Cardiac ventricle fibroblast (primary cell): ENCODE measurements at places on chromosomes 3 and 15. TPM values are rescaled to one million over a fixed set of nuclear protein-coding genes. Genes with fewer than 3 reads are reported as not detected.

GXYLT2 gene
- 56.9 and 93.2 TPM in 2 replicates for total RNA-seq

MRPS25 gene
- 16.2 and 25.3 TPM in 2 replicates for total RNA-seq

ROBO1 gene
- total RNA-seq = 38.6 and 42.6 TPM in 2 replicates

KLHL40 gene
- not detected in 2 replicates for total RNA-seq

SNTN gene
- not detected in 2 replicates for total RNA-seq

ANKUB1 gene
- total RNA-seq = not detected in 2 replicates

IGF2BP2 gene
- 27.5 and 47.8 TPM in 2 replicates for total RNA-seq

SLC28A1 gene
- not detected in 2 replicates for total RNA-seq

ITGB5 gene
- total RNA-seq = 199 and 200 TPM in 2 replicates

GABRB3 gene
- total RNA-seq = 0.44 and 1.1 TPM in 2 replicates

MASP1 gene
- total RNA-seq = 0.15 and 1.4 TPM in 2 replicates

CDC25A gene
- 0.87 and 0.93 TPM in 2 replicates for total RNA-seq

KBTBD13 gene
- total RNA-seq = not detected in 2 replicates

CCDC39 gene
- total RNA-seq = not detected in 2 replicates

C3orf49 gene
- total RNA-seq = not detected in 2 replicates

FGD5 gene
- 2.1 and 5.6 TPM in 2 replicates for total RNA-seq

NDN gene
- total RNA-seq = 68.2 and 77.3 TPM in 2 replicates

CRYGS gene
- total RNA-seq = 1.1 and 2.2 TPM in 2 replicates

EXD1 gene
- total RNA-seq = not detected in 2 replicates

FAM227B gene
- 3.3 TPM in 1 of 2 replicates, not detected in the other for total RNA-seq

TEX9 gene
- total RNA-seq = 1.6 and 4.0 TPM in 2 replicates

PTPN23 gene
- 19.7 TPM in 2 replicates for total RNA-seq

PLCB2 gene
- 0.10 and 0.25 TPM in 2 replicates for total RNA-seq

TRIM42 gene
- total RNA-seq = not detected in 2 replicates

NUTM1 gene
- not detected in 2 replicates for total RNA-seq

LXN gene
- total RNA-seq = 71.8 and 72.4 TPM in 2 replicates

SLC15A2 gene
- 0.06 and 0.54 TPM in 2 replicates for total RNA-seq

ISY1 gene
- 16.0 and 17.2 TPM in 2 replicates for total RNA-seq

RTP1 gene
- not detected in 2 replicates for total RNA-seq

LRTM1 gene
- total RNA-seq = not detected in 2 replicates

CCR8 gene
- not detected in 2 replicates for total RNA-seq

PLA2G4F gene
- not detected in 2 replicates for total RNA-seq

PPP1R14D gene
- not detected in 2 replicates for total RNA-seq

EPHA6 gene
- not detected in 2 replicates for total RNA-seq

GNAT1 gene
- not detected in 2 replicates for total RNA-seq

FBXO40 gene
- total RNA-seq = not detected in 2 replicates
